NCI-H1105 (cell line): ENCODE measurements at places on chromosomes 7 and 10.

DNA sequence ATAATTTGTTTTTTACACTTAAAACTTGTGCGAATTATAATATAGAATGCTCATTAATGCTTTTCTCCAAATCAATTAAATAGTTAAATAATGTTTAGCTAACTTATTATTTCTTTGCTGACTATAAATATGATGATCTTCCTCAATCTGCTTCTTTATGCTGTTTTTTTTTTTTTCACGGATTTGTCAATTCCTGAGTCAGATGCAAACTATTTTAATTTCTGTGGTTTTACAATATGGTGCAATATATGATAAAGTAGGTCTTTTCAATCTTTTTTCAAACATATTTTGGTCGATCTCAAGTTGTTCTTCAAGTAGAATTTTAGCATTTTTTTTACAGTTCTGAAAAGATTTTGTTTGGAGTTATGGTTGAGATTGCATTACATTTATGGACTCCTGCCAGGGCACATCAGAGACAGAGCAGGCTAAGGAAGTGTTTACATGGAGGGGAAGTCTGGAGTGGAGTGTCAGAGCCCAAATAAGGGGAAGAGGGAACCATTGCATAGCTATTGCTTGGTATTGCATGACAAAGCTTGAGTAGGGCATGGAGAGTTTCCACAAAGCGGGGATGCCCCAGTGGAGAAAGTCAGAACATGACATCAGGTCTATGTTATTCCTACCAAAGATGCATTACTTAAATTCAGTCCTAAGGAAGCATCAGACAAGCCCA lies 204.4 kb downstream of the OTUD1 start:
- DNase-seq = no peak

DNA sequence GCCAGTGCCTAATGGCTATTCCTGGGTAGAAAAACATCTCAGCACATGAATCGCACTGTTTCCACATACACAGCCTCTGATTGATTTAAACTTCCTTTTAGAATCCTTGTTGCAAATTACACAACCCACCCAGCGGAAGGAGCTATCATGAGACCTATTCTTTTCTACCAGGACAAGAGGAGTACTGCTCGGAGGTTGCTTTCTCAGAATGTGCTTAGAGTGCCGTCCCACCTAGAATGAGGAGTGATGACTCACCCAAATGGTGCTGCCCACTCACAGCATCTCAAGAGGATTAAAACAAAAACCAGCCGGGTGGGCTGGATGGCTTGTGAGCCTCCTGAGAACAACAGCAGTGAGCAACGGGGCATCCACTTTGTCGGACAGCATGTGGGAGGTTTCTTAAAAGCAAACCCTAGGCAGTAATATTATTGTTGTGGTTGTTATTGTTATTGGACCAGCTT lies 128.9 kb downstream of the DGKI start:
- DNase-seq = no peak

GRCh38 chr7:21749378-21749777 lies 196.3 kb downstream of the CDCA7L start:
- DNase-seq = no peak

DNA sequence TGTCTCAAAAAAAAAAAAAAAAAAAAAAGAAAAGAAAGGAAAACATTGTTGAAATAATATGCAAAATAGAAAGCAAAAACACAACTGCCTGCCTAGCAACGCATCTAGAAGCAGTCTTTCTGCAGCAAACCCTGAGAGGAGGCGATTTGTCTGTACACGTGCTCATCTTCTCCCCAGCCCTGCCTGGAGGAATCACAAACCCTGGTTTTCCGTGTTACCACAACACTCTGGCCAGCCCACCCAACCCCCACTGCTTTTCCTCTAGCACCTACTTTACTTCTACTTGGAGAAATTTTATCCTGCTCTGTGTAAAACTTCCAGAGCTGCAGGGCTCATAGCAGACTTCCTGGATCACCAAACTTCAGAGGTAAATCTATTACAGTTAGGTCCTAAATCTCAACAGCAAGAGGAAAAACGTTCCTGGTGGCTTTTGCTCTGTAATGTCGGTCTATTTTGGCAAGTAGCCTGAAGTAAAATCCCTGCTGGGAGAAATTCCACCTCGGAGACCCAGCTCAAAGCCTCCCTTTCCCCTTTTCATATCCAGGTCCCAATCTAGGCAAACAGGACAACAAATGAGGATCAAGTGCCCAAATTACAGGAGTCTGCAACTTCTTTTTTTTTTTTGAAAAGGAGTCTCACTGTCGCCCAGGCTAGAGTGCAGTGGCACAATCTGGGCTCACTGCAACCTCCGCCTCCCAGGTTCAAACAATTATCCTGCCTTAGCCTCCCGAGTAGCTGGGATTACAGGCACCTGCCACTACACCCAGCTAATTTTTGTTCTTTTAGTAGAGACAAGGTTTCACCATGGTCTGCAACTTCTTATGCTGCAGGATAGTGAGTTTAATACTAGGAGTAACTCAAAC lies 91.6 kb downstream of the DNMBP start:
- DNase-seq = no peak

DNA sequence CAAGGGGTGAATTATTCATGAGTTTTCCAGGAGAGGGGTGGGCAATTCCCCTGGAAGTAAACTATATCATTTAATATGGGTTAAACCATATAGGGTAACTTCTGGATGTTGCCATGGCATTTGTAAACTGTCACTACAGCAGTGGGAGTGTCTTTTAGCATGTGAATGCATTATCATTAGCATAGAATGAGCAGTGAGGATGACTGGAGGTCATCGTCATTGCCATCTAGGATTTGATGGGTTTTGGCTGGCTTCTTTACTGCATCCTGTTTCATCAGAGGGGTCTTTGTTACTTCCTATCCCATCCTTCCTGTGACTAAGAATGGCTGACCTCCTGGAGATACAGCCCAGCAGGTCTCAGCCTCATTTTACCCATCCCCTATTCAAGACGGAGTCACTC lies 139.5 kb upstream of the PRKCQ start:
- no peak for DNase-seq

GRCh38 chr7:44368885-44369284 lies 43.5 kb upstream of the CAMK2B start:
- no peak for DNase-seq

DNA sequence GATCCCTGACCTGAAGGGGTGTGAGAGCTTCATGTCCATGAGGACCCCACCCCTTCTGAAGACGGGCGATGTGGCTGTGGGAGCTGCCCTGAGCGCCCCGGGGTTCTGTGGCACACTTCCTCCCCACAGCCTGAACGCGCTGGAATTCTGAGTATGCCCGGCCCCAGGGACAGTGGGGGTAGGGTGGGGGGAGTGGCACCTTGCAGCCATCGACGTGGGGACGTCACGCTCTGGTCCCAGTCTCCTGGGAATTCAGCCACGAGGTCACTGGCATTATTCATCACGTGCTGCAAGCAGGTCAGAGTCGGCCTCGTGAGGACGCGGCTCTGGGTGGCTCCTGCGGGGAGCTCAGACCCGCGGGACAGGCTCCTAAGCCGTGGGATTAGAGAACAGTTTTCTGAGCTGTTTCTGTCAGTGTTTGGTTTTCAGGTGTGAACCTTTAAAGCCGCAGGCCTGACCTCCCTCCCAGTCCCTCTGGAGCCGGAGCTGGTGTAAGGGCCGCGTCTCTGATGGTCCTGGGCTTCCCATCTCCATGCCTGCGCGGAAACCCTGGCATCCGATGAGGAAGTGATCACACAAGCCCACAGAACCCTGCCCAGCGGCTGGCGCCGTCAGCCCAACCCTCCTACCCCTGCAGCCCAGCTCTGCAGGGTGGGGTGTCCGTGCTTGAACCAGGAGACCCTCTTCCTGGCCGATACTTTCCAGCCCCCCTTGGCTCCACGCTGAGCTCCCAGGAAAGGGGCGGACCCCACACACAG lies 16.1 kb downstream of the GPR146 start:
- no peak for DNase-seq

GRCh38 chr10:98391578-98391991 lies 23.4 kb downstream of the PYROXD2 start:
- DNase-seq = no peak

DNA sequence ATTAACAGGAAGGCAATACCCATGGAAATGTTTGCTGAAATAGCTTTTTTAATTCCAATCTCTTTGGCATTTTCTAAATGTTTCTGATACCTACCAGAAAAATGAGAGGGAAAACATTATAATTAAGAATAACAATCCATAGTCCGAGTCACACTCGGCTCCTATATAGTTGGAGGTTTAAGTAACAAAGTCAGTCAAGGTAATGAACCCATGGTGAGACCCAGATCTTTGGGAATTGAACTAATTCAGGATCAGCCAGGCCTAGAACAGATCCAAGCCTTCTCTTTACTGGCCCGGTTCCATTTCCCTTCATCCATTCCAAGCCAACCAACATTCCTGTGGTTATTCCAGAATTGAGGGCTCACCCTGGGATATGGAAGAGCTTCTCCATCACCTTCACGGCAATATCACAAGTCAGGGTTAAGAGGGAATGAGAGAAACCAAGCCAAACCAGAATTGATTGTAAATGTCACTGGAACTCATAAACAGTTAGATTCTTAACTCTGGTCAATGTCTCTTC lies 28.3 kb downstream of the ABCB4 start:
- DNase-seq = no peak

DNA sequence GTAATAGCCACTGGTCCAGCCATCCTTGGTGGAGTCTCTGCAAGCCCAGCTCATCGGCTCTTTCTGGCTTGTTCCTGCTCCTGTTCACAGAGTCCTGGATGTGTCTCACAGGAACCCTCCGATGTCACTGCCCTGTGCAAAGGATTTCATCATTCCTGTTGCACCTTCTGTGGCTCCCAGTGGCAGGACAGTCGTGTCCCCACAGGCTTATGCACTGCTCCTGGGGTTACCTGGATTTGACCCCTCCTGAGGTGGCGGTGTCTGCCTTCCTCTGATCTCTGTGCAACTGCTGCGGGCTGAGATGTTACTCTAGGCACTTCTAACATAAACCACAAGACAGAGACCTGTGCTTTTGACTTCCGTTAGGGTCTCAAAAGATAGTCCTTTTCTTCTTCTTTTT lies 30.6 kb downstream of the APBB1IP start:
- DNase-seq = no peak

GRCh38 chr7:135771961-135772638 lies 23.5 kb upstream of the FAM180A start:
- DNase-seq = no peak

GRCh38 chr10:34918776-34919315 lies 103.8 kb upstream of the PARD3 start:
- no peak for DNase-seq

DNA sequence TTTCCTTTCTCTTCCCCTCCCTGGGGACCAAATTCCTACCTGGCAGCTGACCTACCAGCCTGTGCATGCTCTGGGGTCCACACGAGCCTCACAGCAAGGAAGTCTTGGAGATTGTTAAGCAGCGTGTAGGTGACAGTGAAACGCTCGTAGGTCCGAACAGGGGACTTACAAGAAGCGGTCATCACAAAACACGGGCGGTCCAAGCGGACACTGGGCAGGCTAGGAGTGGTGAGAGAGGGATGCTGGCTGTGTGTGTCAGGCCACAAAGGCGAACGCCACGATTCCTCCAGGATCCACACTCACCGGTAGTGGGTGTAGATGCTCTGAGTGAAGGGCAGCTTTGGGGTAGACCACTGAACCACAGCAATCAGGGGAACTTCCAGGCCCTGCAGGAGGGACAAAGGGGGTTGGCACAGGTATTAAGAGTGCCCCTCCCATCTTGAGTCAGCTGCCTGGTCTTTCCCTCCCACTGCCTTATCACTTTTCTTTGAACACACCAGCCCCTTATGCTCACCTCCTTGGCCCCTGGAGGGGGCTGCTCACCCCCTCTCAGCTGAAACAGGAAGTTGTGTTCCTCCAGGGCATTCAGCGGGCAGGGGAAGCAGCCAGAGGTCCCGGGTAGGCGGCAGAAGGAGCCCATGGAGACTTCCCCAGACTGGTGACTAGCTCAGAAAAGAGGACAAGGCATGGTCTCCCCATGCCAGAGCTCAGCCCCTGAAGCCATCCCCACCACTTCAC lies 2.0 kb downstream of the TRAPPC14 start:
- DNase-seq = no peak

DNA sequence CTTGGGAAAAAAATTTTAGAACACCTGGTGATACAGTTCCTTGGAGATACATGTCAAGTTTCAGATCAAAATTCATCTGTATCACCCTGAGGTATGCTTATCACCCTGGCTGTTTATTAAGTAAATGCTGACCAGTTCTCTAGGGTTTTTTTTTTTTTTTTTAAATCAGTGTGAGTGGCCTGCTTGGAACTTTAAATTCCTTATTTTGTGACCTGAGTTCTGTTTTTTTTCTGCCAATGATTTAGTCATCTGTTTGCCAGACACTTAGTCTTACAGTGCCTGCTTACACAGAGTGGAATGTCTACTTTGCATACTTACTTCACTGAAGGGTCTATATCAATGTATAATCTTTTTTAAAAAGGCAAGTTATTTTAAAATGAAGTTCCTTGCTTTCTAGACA lies 1.8 kb downstream of the TSPAN13 start:
- no peak for DNase-seq

- DNase-seq = no peak
Observed at GRCh38 chr10:63169624-63170023, 36.5 kb downstream of the NRBF2 start.

DNA sequence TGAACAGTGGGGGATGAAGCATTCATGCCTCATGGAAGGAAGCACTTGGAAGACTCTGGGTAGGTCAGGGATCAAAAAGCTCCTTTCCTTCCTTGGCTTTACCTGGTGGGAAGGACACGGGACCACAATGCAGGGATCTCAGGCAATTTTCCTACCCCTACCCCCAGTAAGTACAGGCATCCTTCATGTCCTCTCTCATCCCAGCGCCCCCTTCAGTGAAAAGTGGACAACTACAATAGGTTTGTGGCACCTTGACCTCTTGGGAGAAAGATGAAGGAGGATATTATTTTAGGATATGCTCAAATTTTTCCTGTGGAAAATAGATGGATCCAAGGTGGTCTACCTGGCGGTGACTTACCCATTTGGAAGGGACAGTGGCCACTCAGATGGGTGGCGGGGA lies 16.5 kb downstream of the AFAP1L2 start:
- no peak for DNase-seq

- DNase-seq = no peak
Observed at GRCh38 chr10:33600381-33600780, 265.9 kb upstream of the NRP1 start.

GRCh38 chr7:86889501-86889900 lies 170.0 kb downstream of the ELAPOR2 start:
- no peak for DNase-seq

- DNase-seq = no peak
Observed at GRCh38 chr7:155594961-155595366, 48.6 kb upstream of the CNPY1 start.

DNA sequence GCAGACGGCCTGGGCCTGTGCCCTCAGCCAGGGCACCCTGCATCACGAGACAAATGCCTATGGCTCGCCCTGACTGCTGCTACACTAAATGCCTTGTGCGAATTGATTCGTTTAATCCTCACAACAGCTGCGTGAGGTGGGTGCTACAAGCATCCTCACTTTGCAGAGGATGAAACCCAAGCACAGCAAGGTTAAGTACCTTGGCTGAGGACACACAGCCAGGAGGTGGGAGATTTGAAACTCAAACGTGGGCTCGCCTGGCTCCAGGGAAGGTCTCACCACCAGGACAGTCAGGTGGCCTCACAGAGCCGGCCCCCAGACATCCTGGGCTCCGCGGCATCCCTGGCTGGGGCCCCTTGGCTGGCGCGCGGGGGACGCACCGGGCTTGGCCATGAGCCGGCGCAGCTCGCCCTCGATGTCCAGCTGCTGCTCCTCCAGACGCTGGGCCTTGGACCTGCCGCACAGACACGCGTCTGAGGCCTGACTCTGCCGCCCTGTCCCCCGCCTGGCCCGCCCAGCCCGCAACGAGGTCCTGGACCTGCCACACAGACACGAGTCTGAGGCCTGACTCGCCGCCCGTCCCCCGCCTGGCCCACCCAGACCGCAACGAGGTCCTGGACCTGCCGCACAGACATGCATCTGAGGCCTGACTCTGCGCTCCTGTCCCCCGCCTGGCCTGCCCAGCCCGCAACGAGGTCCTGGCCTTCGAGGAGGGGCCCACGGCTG lies 22.0 kb downstream of the MICALL2 start:
- no peak for DNase-seq
